ENCODE measurements at places on chromosomes 6 and 20.

- peak; percentile 87 for DNase-seq
These were observed 60.0 kb downstream of the PRL start for GRCh38 chr6:22236626-22237414.

- DNase-seq: no peak
These were observed 19.1 kb upstream of the ERVFRD-1 start for GRCh38 chr6:11130605-11131004.

DNA sequence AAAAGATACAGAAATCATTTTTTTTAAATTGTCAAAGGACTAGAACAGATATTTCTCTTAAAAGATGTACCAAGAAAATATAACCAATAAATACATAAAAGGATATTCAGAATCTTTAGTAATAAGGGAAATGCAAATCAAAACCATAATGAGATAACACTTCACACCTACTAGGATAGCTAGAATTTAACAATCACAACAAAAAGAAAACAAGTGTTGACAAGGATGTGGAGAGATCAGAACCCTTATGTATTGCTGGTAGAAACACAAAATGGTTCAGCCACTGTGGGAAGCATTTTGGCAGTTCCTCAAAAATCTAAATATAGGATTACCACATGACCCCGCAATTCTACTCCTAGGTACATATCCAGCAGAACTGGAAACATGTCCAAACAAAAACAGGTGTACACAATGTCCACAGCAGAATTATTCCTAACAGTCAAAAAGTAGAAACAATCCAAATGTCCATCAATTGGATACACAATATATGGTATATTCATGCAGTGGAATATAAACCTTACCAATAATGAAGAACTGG lies 211.0 kb downstream of the LRFN2 start:
- DNase-seq: no peak

GRCh38 chr6:146515212-146515611 lies 28.4 kb upstream of the RAB32 start:
- no peak for DNase-seq

GRCh38 chr6:137754366-137754765 lies 112.7 kb upstream of the TNFAIP3 start:
- no peak for DNase-seq

DNA sequence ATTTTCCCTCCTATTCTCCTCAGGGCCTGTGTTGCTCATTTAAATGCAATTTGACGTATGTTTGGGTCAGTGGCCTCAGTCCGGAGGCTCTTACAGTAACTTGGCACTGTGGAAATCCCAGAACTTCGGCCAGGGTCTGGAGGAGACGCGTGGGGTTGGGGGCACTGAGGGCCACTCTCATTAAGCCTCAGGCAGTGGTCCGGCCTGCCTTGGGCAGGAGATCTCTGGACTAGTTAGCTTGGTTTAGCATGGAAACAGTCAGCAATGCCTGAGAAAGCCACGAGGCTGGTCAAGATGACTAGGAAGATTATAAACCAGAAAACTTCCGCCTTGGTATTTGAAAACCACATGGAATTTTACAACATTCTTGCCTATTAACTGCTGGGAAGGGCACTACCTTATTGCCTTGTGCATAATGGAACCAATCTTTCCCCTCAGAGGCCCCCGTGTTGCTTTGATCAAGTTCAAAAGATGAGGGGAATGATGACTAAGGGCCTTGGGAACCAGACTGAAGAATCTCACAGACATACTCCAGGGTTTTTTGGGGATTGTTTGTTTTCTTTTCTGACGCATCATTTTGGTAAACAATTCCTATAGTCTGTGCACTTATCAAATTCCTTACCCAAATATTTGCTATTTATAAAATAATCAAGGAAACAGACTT lies 206.0 kb upstream of the PREP start:
- peak; percentile 34 for DNase-seq

- no peak for DNase-seq
These were observed 611 bp upstream of the TMEM217 start for GRCh38 chr6:37258405-37259105.

DNA sequence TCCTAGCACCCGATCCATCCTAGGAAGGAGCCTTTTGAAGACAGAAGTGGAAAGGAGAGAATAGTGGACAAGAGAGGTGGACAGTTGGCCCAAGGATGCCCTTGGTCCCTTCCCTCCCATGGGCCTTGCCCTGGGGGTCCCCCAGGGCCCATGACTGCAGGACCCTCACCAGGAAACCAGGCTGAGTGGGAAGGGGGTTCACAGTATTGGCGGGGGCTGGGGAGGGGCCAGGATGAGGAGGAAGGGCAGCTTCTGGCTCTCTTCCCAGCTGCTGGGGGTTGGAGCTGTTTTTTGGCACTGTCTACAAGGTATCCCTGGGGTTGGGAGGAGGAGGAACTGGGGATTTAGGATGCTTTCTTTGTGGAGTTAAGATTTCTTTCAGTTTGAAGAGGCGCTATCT lies 4.0 kb upstream of the DSN1 start:
- no peak for DNase-seq

- DNase-seq: peak; percentile 20
These were observed 500.4 kb downstream of the COL12A1 start for GRCh38 chr6:74705451-74705850.

GRCh38 chr6:125739364-125739763 lies 10.1 kb upstream of the HEY2 start:
- DNase-seq: no peak

DNA sequence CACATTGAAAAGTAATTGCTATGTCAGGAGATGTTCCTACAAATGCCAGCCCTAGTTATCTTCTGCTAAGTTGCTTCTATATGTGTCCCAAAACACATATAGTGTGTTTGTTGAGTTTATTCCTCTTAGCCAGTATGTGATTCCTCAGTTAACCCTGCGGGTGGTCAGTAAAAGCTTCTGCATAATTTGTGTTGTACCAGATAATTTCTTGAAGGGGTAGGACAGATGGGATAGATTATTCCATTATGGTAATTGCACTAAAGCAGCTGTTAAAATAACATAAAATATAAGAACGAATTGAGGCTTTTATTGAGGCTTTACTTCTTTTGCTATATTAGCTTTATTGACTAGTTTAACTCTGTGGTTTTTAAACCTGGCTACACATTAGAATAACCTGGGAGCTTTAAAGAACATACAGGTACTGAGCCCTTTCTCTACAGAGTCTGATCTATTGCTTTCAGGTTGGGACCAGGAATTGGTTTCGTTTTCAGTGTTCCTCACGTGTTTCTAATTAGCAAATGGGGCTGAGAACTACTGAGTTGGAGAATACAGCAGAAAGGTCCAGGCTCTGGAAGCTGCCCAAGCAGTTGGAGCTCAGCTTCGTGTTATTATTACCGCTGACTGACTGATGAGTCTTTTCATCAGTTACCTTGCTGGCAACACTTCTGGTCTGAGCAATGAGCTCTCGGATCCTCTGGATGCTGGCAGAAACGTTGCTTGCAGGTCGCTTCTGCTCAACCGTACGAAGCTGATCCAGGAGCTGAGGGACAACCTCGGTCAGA lies 56.9 kb downstream of the FAM229B start:
- DNase-seq: no peak

- DNase-seq: no peak
These were observed 123.4 kb upstream of the GPR6 start for GRCh38 chr6:109854541-109855308.

- no peak for DNase-seq
These were observed 74.7 kb downstream of the SYNJ2 start for GRCh38 chr6:158056355-158056754.

DNA sequence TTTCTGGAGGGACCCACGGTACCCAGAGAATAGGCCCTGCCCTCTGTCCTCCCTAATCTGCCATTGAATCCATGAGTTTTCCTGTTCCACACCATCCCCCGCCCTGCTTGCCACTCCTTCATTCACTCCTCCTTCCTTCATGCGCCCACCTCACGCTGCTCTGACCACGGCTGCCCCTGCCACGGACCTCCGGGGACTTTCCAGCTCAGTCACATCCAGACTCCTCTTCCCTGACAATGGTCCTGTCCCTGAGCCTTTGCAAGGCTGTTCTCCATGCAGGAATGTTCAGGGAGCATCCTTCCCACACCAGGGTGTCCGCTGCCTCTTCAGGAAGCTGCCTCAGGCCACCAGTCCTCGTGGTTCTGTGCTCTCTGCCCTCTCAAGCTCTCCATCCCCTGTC lies 25.9 kb downstream of the GLP1R start:
- DNase-seq: no peak

DNA sequence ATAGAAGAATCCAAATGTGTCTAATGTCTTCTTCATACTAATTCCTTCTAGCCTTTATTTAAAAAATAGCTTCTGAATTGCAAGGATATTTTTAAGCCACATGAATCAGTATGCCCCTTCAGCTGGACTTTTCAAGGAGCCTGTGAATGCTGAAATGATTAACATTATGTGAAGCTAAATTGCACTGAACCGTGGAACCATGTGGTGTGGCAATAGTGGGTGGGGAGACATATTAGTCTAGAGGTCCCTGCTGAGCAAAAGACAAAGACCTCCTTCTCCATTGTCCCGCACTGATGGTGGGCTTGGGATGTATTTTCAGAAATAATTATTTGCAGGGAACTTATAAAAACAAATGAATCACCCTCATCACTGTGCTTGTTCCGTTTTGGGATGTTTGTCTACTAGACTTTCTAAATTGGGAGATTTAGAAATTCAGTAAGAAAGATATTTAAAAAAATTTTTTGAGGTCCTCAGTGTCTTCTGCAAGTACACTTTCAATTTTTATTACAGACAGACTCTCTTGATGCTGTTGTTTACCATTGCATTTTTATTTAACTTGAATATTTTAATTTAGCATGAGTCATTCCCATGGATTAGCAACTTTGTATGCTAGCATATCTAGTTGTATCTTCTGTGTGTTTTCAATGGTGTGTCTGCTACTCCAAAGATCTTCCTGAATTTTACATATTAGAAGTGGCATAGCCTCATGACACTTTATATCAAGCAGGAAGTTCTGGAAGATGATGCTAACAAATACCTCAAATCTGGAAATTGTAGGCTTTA lies 238.1 kb downstream of the LAMA2 start:
- DNase-seq: no peak

DNA sequence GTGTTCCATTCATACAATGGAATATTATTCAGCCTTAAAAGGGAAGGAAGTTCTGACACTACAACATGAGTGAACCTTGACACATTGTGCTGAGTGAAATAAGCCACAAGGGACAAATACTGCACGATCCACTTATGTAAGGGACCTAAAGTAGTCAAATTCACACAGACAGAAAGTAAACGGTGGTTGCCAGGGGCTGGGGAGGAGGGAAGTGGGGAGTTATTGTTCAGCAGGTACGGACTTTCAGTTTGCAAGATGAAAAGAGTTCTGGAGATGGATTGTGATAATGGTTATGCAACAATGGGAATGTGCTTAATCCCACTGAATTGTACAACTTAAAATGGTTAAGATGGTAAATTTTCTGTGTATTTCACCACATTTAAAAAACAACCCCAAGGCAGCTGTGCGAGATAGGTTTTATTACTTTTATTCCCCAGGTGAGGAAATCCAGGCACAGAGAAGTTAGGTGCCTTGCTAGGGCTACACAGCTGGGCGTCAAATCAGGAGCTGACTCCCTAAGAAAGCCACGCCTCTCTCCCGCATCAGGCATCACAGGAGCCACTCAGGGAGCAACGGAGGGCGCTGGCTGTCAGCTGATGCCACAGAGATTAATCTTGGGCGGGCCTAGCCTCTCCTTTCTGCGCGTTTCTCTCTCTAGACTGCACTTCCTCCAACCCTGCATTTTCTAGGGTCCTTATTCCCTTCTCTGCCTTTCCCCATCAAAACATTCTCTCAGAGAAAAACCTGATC lies 9.3 kb upstream of the TRAF3IP2 start:
- DNase-seq: no peak

DNA sequence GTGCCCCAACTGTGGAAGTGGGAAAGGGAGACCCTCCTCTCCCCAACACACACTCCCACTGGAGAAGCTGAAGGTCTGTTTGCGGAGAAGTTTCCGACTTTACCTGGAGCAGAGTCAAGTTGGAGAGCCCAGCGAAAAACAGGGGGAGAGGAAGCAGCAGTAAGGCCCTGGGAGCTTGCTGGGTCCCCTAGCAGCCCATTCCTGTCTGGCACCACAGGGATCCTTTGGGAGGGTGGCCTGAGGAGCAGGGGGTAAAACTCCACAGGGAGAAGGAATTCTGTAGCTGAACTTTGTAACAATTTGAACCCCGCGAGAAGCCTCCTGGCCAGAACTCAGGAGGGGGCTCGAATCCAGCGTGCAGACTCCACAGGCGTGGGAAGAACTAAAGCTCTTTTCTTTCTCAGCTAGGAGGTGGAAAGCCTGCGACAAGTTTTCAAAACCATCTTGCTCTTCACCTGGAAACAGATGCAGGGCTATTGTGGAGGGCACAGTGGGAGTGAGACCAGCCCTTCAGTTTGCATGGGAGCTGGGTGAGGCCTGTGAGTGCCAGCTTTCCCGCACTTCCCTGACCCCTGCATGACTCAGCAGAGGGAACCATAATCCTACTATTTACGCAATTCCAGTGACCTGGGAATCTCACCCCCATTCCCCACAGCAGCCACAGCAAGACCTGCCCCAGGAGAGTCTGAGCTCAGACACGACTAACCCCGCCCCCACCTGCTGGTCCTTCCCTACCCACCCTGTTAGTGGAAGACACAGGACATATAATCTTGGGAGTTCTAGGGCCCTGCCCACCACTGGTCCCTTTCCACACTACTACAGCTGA lies 25.8 kb downstream of the SERPINB9 start:
- DNase-seq: peak; percentile 62

DNA sequence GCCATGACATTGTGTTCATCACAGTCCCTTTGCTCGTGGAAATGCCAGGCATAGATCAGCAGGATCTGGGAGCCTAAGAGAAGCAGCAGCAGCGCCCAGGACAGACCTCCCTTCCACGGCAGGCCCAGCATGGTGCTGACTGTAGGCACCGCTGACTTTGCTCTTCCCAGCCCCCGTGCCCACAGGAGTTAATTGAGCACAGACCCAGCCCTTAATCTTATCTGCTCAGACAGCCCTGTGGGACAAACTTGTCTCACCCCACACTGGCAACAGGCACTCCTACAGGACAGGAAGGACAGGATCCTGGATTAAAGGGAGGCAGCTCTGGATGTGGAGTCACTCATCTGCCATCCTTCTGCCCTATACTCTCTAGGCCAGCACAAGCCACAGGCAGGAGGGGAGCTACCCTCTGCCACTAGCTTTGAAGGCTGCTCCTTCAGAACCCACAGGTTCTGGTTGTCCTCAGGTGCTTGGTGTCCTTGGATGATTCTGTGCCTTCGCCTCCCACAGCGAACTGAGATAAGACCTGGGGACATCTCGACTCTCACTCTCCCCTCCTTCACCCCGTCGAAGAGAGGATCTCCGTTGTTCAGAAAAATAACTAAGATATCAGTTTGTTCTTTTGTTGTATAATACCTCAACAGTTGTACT lies at the start of gene CST9L:
Gene CST9L, minus strand, starts transcription at position 165 of the 651 bp plus-strand sequence. Its CDS starts 34 bp downstream, at position 131.
- no peak for DNase-seq

- no peak for DNase-seq
These were observed 9.8 kb downstream of the SYNGAP1 start for GRCh38 chr6:33429750-33430052.

DNA sequence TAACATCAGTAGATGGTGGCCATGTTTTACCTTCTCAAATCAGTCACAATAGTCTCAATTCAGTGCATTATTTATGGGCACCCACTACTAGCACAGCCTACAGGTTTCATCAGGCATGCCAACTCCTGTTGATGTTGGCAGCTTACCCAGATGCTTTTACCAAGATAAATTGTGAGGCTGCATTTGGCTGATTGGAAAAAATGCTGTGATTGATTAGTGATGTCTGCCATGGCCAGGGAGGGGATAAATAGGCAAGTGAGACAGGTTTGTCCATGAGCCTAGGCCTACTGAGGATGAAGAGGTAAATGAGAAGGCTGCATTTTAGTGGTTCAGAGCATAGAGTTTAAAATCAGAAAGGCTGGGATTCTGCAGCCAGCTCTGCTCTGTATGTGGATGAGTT lies 227.1 kb downstream of the NFATC2 start:
- DNase-seq: no peak

- DNase-seq: no peak
These were observed 12.8 kb downstream of the ZDHHC14 start for GRCh38 chr6:157393669-157394327.
